ENCODE measurements at places on chromosomes 5 and 9. TPM values are rescaled to one million over a fixed set of nuclear protein-coding genes. Genes with fewer than 3 reads are reported as not detected.

DNA sequence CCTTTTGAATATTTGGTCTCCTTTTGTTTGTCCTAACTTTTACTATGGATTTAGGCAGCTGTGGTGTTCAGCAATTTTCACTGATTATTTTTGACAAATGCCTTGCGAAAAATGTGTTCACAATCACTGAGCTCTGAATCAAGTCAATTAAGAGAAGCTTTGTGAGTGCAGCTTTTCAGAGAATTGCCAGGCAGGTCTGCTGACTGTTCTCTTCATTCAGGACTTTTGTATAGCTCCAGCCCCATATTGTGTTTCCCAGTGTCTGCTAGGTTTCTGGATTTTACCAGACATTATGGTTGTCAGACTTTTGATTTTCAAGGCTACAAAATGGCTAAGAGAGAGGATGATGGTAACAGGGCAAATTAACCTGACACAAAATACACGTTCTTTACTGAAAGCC is 1055.9 kb downstream of the CDH18 start:
- no peak for DNase-seq

DNA sequence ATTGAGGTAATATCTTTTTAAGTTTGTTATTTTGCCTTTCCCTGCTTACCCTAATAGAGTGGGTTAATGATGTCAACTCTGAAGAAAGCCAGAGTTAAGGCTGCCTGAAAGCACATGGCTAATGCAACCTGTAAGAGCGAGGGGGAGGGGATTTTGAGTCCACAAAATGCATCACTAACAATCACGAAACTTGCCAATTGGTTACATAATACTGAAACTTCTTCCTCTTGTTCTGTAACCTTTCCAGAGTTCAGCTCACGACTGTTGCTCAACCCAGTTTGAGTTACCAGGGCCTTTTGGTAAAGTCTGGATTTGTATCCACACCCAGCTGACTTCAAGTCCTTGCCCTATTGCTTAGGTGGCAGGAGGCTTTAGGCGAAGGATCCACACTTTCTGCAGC is 308.8 kb downstream of the EFNA5 start:
- peak; percentile 23 for DNase-seq

DNA sequence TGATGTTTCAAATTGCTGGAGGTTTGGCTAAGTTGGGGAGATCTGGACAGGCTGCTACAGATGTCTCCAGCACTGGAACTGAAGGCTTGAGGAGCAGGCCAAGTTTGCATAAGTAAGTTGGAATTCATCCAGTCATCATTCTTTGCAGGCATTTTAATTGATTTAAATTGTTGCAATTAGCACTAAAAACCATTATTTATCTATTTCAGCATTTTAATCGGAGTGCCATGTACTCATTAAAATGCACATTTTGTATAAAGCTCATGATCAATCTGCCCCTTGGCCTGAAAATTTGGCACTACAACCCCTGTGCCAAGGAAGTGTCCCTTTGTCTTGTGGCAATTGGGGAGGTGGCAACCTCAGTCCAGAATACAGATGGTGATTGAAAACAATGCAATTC is 320.2 kb downstream of the MAT2B start:
- no peak for DNase-seq

DNA sequence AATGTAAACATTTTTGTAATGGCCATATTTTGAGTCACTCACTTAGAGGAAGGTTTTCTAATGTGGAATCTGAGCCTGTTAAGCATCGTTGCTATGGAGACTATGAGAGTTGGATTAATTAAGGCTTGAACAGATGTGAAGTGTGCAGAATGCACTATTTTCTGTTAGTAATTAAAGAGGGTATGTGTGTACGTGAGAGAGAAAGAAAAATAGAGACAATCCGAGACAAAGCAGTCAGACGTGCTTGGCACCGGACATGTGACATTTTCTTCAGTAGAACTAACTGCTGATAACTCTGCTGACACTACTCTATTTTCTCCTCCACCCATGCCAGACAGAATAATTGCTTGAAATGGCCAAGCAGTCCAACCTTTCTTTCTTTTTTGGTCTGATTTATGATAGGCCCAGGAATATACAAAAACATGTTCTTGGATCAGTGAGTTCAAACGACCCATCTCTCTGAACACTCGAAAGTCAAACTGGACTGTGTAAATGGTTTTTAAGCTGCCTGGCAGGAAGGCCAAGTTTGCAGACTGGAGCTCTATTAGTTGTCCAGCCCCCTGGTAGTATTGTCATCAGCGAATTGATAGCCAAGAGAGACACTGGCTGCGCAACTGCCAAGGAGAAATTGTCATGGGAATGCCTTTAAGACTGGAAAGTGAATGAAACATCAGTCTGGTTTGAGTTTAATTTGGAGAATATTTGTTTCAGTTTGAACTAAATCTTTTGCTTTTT is 322.1 kb downstream of the ARHGEF28 start:
- DNase-seq: no peak

- DNase-seq: no peak
These were observed 173.6 kb downstream of the GADD45G start for GRCh38 chr9:89778100-89779090.

- no peak for DNase-seq
These were observed 8.5 kb upstream of the PPIC start for GRCh38 chr5:123044926-123045617.

GRCh38 chr9:13292782-13293181 is 13.3 kb upstream of the MPDZ start:
- no peak for DNase-seq

The STK32A gene
- under 0.01 TPM for total RNA-seq

The AGXT2 gene
- not detected for total RNA-seq

The IFNB1 gene
- not detected for total RNA-seq

Measured in lung microvascular endothelial cell (primary cell).